ENCODE measurements at places on chromosomes 5 and 9.

DNA sequence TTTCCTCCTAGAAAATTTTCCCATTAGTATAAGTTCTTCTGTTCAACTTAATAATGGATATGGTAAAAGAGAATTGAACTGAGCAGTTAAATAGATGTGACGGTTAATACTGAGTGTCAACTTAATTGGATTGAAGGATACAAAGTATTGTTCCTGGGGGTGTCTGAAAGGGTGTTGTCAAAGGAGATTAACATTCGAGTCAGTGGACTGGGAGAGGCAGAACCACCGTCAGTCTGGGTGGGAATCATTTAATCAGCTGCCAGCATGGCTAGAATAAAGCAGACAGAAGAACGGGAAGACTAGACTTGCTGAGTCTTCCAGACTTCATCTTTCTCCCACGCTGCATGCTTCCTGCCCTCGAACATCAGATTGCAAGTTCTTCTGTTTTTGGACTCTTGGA is 689.6 kb upstream of the CDH10 start:
- no peak for DNase-seq

GRCh38 chr5:89211836-89212235 is 328.9 kb upstream of the MEF2C start:
- peak; percentile 26 for DNase-seq

DNA sequence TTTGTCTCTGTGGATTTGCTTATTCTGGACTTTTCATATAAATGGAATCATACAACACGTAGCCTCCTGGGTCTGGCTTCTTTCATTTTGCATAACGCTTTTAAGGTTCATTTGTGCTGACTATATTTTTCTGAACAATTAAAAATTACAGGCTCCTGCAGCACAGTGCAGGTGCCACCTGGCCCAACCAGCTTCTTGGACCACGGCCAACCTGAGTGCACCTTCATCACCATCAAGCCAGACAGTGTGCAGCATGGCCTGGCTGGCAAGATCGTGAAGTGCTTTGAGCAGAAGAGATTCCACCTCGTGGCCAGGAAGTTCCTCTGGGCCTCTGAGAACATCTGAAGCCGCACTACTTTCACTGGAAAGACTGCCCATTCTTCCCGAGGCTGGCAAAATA is 53.5 kb upstream of the COL15A1 start:
- no peak for DNase-seq

DNA sequence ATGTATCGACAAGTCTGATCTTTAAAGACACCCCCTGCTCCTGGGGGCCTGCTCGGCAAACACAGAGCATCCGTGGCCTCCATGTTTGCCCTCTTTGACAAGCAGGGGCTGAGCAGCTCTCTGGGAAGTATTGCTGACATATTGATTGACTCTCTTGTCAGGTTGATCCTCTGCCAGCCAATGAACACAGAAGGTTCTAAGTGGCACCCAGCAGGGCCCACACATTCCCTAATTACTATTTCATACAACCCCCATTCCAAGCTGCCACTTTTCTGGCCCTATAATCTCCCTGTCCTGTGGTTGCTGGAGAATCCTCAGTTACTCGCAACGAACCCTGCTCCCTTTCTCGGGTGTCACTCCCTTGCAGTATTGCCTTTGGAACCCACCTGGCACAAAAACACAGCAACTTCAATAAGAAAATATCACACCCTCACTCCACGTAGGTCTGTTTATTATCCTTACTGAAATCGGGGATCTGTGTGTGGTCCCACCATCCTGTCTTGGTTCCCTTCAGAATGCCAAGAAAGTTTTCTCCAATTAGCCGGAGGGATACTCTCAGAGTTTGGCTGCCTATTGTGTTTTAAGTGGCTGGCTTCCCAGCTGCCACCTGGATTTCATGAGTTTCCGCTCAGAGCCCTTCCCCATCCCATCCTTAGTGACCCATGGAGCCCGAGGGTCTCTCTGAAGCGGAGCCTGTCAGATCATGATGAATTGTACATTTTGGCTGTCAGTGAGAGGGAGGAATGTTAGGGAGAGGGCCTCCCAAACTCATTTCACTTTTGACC is 249.0 kb upstream of the WWC1 start:
- DNase-seq = no peak

DNA sequence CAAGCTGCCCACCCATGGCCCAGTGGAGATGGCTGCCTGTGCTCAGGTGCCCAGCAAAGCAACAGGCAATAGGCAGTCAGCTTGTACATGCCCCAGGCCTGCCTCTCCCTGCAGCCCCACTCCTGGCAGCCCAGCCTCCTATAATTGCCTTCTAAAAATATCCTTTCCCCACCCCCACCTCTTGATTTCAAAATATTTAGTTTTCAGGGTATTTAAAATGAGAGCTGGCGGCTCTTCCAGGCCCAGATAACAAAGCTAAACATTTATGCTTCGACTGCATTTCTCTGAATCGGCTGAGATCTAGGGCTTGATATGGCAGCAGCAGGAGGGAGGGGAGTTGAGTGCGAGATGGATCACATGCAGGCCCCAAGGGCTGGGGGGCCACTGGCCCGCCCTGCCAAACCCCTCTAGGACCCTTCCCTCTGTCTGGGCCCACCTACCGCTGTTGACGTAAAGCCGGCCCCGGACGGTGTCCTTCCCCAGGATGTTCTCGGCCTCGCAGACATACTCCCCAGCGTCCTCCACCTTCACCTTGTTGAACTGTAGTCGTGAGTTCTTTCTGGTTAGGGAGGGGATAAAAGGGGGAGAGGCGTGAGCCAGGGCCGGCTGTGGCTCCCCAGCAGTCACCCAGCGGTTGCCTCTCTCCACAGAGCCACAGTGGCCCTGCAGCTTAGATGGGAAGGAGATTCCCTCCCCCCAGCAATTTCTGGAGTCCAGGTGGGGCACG is 85.0 kb downstream of the PSD2 start:
- no peak for DNase-seq

- no peak for DNase-seq
Observed at GRCh38 chr9:69627281-69627680, 44.9 kb downstream of the APBA1 start.

DNA sequence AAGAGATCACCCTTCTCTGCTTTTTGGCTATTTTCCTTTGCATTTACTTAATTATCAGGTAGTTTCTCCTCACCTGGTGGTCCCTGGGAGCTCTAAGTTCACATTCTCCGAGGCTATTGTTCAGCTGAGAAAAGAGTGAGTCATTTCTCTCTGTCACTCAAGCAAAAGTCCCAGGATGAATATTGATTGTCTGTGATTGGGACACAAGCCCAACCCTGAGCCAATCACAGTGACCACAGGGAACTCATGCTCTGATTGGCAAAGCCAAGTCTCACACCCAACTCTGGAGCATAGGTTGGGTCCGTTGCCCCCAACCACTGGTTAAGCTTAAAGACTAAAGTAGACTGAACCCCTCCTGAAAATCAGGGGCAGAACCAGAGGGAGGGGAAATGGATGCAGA is 27.8 kb upstream of the FAT2 start:
- DNase-seq = no peak

DNA sequence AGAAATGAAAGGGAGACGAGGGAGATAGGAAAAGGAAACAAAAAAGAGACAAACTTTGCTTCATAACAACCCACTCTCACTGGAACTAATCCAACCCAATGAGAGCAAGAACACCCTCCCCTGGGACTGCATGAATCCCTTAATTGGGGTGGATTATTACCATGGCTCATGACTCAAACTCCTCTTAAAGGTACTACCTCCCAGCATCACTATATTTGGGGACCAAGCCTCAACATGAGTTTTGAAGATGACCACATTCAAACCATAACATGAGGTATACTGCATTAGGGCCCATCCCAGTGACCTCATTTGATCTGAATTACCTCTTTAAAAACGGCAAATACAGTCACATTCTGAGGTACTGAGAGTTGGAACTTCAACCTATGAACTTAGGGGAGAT is 8.0 kb downstream of the MTAP start:
- DNase-seq = peak; percentile 66

- DNase-seq = no peak
Observed at GRCh38 chr5:167254132-167254531, 1037.3 kb upstream of the WWC1 start.

DNA sequence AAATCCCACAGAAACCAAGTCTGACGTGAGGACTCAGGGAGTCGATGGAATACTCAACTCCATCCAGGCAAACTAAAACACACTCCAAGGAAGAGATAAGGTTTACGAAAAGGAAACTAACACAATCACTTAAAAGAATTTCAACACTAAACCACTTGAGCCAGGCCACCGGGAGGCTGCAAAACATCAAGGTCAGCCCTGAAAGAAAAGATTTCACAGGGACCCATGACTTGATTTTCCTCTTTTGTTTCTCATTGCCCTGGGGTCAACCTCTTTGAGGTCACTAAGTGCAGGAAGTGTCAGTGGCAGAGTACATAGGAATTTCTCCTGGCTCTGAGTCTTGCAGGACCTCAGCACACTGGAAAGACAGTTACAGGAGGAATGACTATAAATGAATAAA is 77.8 kb upstream of the TARS1 start:
- no peak for DNase-seq

- DNase-seq = no peak
Observed at GRCh38 chr9:75149841-75150241, 61.5 kb downstream of the OSTF1 start.

GRCh38 chr5:77157732-77158532 is 52.5 kb upstream of the PDE8B start:
- no peak for DNase-seq

- no peak for DNase-seq
Observed at GRCh38 chr9:132616725-132617124, 34.3 kb downstream of the BARHL1 start.
